ENCODE measurements at places on chromosomes 3 and 15. TPM values are rescaled to one million over a fixed set of nuclear protein-coding genes. Genes with fewer than 3 reads are reported as not detected.

DNA sequence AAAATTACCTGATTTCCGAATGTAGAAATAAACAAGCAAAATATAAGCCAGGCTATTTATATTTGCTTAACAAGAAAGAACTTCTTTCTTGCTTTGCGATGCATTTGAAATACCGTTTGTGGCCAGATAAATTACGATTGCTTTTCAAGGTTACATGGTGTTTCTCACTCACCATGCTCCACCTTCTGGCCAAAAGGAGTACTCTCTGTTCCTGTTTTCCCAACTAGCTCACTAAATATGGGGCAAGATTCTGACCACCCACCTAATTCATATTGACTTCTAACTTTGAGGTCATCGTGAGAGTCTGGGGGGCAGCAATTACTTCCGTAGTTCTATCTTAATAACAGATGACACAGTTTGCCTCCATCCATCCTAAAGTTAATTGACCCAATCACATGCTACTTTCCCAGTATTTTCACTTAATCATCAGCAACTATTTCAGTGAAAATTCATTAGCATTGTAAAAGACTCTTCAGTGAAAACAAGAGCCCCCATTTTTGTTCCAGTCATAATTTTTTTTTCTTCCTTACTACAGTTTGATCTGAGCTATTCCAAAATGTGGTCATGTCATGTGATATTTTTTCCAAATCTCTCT is 25.9 kb downstream of the ACP3 start:
- DNase-seq: peak; percentile 25
- H3K27me3 ChIP-seq: peaks cover 4% of the 10 kb centered on the region
- H3K4me3 ChIP-seq: no peak overlapping the region
- H3K36me3 ChIP-seq: no peaks in the 10 kb centered on the region
- peaks cover 2% of the 10 kb centered on the region for H3K4me1 ChIP-seq

DNA sequence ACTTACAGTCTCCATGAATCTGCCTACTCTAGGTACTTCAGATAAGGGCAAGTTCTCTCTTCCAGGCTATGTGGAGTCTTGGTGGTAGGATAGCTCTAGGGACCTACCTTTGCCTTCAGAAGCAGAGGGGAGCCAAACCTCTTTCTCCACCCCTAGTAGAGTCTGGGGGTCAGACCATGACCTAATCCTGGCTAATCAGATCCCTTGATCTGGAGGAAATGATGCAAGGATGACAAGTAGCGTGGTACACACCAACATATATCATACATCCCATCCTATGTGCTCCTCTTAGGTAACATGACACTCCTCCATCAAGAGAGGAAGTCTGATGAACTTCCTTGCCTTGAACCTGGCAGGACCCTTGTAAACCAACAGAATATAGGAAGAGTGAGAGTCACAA is 15.4 kb upstream of the PLA2G4F start:
- no peaks in the 10 kb centered on the region for H3K27me3 ChIP-seq
- peaks cover 53% of the 10 kb centered on the region for H3K36me3 ChIP-seq
- no peak overlapping the region for H3K4me3 ChIP-seq
- peak overlapping the region; percentile 52 for H3K27ac ChIP-seq
- DNase-seq: no peak

DNA sequence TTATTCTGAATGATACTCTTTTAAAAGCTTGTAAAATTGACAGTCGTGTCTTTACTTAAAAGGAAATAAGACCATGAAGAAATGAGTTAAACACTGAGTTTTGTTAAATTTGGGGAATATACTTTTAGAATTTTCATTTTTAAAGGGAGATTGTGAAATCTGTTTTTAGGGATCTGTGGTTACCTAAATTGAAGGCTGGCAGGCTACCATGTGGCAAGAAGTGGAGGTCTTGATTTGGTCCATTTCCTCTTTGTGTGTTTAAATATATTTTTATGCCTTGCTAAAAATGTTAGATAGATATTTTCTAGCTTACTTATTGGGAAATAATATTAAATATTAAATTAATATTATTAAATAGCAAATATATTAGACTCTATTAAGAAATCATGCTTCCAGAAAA is 36.6 kb upstream of the SLC22A13 start:
- no peak overlapping the region for H3K4me3 ChIP-seq
- H3K27ac ChIP-seq: no peak overlapping the region
- H3K4me1 ChIP-seq: peaks cover 9% of the 10 kb centered on the region
- no peaks in the 10 kb centered on the region for H3K27me3 ChIP-seq

- H3K27ac ChIP-seq: peak overlapping the region; percentile 70
- no peak overlapping the region for H3K4me3 ChIP-seq
- H3K27me3 ChIP-seq: no peaks in the 10 kb centered on the region
- peaks cover 13% of the 10 kb centered on the region for H3K36me3 ChIP-seq
These were observed 48.1 kb downstream of the STARD5 start for GRCh38 chr15:81275711-81276392.

DNA sequence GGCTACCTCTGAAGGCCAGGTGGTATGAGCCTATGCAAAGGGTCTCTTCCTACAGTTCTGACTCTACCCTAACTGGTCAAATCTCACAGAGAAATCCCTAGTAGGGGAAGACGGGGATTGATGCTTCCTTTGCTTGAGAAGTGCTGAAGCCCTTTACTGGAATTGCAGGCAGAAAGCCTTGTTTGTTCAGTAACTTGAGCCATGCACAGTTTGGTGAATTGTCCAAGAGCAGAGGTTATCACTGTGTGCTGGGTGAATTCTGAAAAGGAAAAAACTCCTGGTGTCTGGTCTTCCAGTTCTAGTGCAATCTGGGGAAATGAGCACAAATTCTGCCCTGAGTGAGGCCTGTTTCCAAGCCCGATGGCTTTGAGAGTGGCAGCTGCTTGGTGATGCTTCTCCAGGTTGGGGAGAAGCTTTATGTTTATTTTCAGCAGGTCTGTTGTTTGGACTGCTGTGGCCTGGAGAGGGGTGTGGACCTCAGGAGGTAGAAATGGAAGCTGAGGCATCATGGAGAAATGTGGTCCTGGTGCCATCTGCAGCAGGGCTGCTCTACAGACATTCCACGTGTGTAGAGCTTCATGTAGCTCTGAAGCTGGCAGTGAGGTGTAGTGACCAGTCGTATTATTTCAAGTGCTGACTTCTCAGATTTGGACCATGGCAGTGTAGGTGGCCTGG is 60.9 kb downstream of the ARNT2 start:
- H3K27ac ChIP-seq: no peak overlapping the region
- H3K4me3 ChIP-seq: no peak overlapping the region

The IMPG2 gene
- total RNA-seq: 0.12 TPM

The ZBBX gene
- total RNA-seq: not detected

- H3K4me1 ChIP-seq: no peaks in the 10 kb centered on the region
- H3K27me3 ChIP-seq: no peaks in the 10 kb centered on the region
- no peaks in the 10 kb centered on the region for H3K36me3 ChIP-seq
- no peak overlapping the region for H3K27ac ChIP-seq
- no peak overlapping the region for H3K4me3 ChIP-seq
These were observed 184.0 kb downstream of the MAGI1 start for GRCh38 chr3:65854606-65855304.

The STXBP5L gene
- total RNA-seq: not detected

DNA sequence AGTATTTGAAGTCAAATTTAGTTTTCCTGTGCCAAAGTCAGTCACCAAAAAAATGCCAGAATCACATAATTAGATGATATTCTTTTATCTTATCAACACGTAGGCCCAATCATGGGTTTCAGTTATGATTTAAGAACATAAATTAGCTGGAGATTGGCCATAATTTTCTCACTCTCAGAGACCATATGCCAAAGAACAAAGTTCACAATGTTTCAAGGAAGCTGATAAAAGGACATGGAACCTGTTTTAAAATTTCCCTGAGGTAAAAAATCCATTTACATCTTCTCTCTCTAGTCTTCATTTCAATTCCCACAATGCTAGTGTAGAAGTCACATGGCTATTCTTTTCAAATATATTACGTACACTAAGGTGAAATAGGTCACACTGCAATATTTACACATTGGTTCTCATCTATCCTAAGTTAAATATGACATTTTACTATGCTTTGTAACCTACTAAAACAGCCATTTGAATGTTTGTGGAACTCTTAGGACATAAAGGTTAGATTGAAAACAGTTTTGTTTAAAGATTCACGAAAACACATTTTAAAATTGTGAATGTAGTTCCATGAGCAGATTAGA is 42.7 kb upstream of the DCUN1D1 start:
- no peak overlapping the region for H3K27ac ChIP-seq

The SKOR1 gene
- 0.18 TPM for total RNA-seq

The LSAMP gene
- not detected for total RNA-seq

DNA sequence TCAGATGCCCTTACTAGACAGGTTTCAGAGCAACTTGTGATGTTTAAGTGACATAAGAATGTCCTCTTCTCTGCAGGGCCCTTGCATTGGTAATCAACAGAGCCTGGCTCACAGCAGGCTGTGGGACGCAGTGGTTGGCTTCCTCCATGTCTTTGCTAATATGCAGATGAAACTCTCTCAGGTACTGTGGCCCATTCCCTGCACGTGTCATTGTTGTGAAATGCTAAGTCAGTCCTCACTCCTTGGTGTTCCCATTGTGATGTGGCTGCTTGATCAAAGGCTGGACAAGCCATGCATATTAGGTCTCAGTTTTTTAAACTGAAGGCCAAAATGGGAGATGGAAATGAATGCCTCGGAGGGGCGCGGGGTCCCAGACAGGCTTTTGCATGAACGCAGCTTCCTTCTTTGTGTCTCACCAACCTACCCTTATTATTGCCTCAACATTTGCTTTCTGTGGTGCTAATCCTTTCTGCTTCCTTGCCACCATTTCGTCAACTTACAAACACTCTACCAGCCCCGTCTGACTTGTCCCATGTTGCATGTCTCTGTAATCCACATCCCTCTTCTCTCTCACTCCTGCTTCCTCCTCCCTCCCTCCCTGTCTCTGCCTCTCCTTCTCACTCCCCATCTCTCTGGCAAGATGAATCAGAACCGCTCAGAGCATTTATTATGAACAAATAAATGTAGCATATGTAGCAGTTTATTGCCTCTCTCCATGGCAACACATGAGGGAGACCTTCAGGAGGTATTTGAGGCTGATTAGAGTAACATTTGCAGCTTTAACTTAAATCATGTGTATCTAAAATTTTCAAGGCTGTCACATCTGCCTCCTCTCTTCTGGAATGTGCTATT is 133.2 kb upstream of the CHRM5 start:
- H3K36me3 ChIP-seq: no peaks in the 10 kb centered on the region
- H3K4me3 ChIP-seq: no peak overlapping the region
- no peaks in the 10 kb centered on the region for H3K4me1 ChIP-seq
- no peak overlapping the region for H3K27ac ChIP-seq
- no peaks in the 10 kb centered on the region for H3K27me3 ChIP-seq
- no peak for DNase-seq

The EPB42 gene
- not detected for total RNA-seq

The CNBP gene
- 305 TPM for total RNA-seq

The LRRC2 gene
- not detected for total RNA-seq

DNA sequence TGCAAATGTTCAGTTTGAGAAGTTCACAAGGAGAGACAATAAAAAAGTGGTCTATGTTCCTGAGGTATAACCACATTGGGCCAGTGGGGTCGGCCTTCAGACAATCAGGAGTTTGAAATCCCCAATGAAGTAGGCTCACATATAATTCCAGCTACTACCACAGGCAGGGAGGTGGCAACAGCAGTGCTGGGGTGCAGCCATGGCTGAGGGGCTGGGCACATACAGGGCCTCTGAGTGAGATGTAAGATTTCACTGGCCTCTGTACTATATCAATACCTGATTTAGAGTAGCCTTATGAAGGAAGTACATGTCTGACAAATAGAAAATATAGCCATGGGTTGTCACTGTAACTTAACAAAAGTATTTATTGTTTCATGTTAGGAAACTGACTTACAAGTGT is 402.2 kb downstream of the TBC1D5 start:
- H3K4me3 ChIP-seq: no peak overlapping the region
- no peak for DNase-seq
- no peak overlapping the region for H3K27ac ChIP-seq
- H3K4me1 ChIP-seq: no peaks in the 10 kb centered on the region

DNA sequence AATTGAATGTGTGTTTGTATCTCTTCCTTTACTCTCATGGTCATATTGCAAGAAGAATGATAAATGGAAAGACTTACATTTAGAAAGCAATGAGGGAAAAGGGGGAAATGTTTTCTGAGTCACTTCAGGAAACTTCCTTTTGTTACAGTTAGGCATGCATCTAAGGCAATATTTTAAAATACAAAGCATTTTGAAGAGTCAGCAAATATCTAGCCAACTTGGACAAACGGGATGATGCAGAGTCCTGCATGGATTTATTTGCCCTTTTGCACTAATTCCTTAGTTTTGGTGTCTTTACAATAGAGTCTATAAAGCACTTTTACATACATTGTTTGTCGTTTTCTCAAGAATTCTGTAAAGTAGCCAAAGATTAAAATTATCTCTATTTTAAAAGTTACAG is 286.2 kb upstream of the UBE2E2 start:
- DNase-seq: no peak
- H3K4me3 ChIP-seq: no peak overlapping the region
- H3K36me3 ChIP-seq: no peaks in the 10 kb centered on the region
- H3K4me1 ChIP-seq: no peaks in the 10 kb centered on the region

The CSTA gene
- total RNA-seq: not detected

The PDHB gene
- 42.7 TPM for total RNA-seq

The SCAMP2 gene
- 61.6 TPM for total RNA-seq

DNA sequence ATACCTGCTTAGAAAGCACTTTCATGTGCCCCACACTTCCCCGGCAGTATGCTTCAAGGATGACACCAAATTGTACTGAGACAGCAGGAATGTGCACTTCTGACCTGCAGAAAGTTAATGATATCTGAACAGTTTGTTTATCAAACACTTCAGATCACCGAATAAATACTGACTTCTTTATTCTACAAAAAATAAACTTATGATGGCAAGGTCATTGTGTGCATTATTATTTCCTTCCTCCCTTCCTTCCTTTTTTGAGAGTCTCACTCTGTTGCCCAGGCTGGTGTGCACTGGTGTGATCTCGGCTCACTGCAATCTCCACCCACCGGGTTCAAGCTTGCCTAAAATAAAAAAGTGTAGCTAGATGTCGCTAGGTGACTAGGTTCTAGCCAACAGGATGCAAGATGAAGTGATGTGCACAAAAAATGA is 80.3 kb downstream of the FAIM start:
- H3K27ac ChIP-seq: no peak overlapping the region
- H3K27me3 ChIP-seq: no peaks in the 10 kb centered on the region
- peaks cover 12% of the 10 kb centered on the region for H3K4me1 ChIP-seq
- H3K4me3 ChIP-seq: no peak overlapping the region
- peaks cover 13% of the 10 kb centered on the region for H3K36me3 ChIP-seq
- no peak for DNase-seq

- no peaks in the 10 kb centered on the region for H3K4me1 ChIP-seq
- no peak overlapping the region for H3K27ac ChIP-seq
- no peaks in the 10 kb centered on the region for H3K36me3 ChIP-seq
- no peaks in the 10 kb centered on the region for H3K27me3 ChIP-seq
- H3K4me3 ChIP-seq: no peak overlapping the region
These were observed 797.1 kb downstream of the ROBO1 start for GRCh38 chr3:78970656-78971055.

GRCh38 chr3:61268644-61269043 is 17.4 kb upstream of the FHIT start:
- no peak overlapping the region for H3K27ac ChIP-seq
- no peak overlapping the region for H3K4me3 ChIP-seq
- no peaks in the 10 kb centered on the region for H3K4me1 ChIP-seq
- peaks cover 2% of the 10 kb centered on the region for H3K27me3 ChIP-seq
- no peaks in the 10 kb centered on the region for H3K36me3 ChIP-seq

Data from activated CD4-positive, alpha-beta T cell treated with anti-CD3 and anti-CD28 coated beads for 36 hours (primary cell).